ENCODE measurements at places on chromosomes 6 and 20.

DNA sequence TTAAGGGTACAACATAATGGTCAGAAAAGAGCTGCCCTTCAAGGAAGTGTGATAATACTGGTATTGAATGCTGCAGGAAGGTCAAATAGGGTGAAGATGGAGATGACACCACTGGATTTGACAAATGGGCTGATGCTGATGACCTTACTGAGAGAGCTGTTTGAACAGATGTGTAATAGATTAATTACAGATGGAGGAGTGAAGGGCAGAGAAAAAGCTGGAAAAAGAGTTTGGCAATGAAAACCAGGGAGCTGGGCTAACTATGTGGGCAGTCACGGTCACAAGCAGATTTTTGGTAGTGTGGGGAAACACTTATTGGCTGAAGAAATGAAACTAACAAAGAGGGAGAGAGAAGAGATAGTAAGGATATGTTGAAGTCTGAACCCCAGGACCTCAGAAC lies 83.6 kb upstream of the ENPP5 start:
- no peak for DNase-seq

DNA sequence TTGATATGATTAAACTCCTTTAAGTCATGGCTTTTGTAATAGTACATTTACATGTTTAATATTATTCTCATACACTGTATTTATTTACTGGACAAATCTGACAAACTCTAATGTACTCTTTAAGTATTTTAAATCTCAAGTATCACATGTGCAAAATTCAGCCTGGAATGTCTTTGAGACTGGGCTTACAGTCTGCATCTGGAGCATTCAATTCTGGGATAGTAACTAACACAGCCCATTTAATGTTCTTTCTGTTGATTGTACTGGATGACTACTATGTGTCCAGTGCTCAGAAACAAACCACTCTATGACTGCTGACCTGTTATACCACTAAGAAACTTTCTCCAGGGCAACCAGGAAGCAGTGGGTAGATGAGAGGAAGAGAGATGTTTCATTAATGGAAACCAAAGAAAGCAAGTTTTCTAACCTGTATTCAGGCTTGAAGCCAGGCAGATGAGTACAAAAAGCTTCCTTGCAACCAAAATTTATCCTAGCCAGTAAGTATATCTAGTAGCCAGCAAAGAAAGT lies 26.8 kb downstream of the FBXL4 start:
- DNase-seq, result no peak

DNA sequence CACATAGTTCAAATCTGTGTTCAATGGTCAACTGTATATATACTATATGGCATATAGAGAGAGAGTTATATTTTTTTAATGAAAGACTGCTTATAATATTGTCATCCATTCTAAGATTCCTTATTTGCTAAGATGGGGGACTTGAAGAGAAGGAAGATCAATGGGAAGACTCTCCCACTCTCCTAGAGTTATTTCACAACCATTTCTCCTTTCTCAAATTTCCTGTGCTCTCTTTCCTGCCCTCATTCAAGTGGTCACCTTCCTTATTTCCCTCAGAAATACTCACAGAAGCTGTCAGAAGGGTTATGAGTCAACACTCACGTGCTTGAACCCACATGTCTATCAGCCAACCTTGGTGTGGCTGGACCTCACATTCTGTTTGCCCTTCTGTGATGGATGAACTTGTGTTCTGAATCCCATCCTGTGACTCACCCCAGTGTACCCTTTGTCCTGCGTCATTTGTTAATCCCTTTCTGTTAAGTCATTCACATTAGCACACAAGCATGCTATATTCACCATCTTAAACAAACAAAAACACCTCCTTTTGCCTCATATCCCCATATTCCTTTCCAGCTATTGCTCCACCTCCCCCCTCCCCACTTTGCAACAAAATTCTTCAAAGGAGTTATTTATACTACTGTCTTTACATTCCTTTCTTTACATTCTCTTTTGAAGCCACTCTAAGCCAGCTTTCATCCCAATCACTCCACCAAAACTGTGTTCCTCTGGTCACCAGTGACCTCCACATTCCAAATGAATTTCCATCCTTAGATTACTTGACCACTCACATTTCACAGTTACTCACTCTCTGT lies 279.3 kb upstream of the TCF21 start:
- no peak for DNase-seq

GRCh38 chr20:24095756-24096155 lies 107.2 kb upstream of the GGTLC1 start:
- DNase-seq, result no peak

- no peak for DNase-seq
These were observed 65.1 kb upstream of the DUSP22 start for GRCh38 chr6:227074-227782.

DNA sequence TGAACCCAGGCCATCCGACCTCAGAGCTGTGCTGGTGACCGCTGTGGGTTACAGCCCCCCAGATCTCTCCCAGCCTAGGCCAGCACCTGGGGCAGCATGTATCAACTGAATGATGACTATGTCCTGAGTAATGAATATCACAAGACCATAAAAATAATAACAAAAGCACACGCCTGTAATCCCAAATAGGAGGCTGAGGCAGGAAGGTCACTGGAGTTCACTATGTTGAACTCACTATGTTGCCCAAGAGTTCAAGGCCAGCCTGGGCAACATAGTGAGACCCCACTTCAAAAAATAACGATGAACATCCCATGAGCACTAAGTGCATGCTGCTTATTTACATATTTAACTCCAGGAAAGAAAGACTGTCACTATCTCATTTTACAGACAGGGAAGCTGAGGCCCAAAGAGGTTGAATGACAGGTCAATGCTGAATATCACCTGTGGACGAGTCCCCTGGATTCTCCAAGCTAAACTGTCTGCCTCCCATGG lies 92.3 kb downstream of the NFATC2 start:
- DNase-seq, result no peak

GRCh38 chr6:40391851-40392517 lies 195.2 kb downstream of the LRFN2 start:
- no peak for DNase-seq

DNA sequence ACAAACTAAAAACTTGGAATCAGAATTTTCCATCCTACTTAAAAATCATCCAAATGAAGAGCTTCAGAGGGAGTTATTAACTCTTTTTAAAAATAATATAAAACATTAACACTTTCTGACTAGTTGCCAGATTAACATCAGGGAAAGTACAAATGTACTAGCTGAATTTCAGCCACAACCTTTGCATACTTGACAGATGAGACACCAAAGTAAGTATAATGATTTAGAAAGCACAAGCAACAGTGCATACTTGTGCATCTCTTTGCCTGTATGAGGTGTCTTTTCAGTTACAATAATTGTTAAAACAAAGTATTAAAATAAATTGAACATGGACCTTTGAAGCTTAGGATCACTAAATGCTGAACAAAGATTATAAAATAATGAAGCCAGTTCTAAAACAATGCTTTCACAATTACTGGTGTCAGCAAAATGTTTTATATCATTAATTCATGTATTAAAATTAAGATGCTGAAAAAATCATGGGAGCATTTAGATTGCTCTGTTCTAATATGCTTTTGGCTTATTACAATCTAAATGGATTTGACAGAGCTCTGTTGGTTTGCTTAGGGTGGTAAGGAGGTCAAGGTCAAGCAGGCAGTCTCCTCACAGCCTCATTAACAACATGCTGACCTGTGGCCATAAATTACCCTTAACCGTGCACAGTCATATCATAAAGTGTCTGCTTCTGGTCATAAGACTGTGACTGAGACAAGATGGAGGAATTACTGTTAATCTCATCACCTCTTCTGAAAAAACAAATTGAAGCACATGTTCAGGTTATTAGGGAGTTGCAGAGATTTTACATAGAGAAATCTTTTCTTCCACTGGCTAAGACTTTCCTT lies 15.1 kb downstream of the RNF217 start:
- DNase-seq, result no peak

- no peak for DNase-seq
These were observed 220.1 kb downstream of the HACE1 start for GRCh38 chr6:104639668-104640067.

DNA sequence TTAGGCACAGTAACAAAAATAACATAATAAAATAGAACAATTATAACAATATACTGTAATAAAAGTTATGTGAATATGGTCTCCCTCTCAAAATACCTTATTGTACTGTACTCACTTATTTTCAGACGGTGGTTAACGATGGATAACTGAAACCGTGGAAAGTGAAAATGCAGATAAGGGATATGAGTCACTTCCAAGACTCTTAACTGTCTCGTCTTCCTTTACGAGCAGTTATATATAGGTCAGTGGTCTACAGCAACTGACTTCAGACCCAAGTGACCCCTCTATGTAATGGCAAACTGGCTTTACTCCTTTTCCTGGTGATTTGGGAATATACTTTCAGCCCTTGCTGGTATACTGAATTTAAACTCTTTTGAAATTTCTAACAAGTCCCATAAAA lies 261.4 kb downstream of the SLC35F1 start:
- DNase-seq, result no peak

- DNase-seq, result no peak
These were observed 1.8 kb upstream of the TGM3 start for GRCh38 chr20:2293971-2294370.

GRCh38 chr20:8303651-8304050 lies 171.6 kb downstream of the PLCB1 start:
- DNase-seq, result no peak

DNA sequence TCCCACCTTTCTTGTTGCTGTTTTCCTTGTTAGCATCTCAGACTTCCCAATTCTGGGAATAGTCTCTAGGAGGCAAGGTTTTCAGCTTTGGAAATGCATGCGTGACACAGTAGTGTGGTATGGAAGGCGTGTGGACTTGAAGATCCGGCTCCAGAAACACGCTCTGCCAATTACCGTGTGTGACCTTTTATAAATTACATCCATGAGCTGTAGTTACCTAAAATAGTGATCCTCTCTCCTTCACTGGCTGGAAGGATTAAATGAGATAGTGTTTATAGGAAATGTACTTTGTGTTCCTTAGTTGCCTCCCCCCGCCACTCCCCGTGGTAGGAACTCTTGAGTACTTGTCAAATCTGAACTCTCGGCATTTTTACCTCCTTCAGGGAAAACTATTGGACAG lies 13.0 kb downstream of the E2F3 start:
- DNase-seq, result no peak

DNA sequence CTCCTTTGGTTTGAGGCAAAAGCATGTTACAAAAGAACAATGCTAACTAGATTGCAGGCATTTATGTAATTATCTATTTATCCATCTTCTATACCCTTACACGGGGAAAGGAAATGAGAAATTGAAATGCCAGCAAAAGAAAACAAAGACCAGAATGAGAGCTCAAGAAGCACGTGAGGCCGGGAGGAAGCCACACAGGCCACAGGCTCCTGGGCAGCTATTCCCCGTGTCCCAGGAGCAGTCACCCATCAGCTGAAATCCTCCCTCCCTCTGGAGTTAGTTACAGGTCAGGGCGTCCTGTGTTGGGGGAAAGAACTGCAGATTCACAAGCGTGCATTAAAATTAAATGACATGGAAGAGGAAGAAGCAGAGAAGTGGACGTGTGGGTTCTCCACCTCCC lies 64.7 kb upstream of the RPS6KA2 start:
- no peak for DNase-seq

- DNase-seq, result no peak
These were observed 359.4 kb downstream of the EPHA7 start for GRCh38 chr6:93059911-93060310.

DNA sequence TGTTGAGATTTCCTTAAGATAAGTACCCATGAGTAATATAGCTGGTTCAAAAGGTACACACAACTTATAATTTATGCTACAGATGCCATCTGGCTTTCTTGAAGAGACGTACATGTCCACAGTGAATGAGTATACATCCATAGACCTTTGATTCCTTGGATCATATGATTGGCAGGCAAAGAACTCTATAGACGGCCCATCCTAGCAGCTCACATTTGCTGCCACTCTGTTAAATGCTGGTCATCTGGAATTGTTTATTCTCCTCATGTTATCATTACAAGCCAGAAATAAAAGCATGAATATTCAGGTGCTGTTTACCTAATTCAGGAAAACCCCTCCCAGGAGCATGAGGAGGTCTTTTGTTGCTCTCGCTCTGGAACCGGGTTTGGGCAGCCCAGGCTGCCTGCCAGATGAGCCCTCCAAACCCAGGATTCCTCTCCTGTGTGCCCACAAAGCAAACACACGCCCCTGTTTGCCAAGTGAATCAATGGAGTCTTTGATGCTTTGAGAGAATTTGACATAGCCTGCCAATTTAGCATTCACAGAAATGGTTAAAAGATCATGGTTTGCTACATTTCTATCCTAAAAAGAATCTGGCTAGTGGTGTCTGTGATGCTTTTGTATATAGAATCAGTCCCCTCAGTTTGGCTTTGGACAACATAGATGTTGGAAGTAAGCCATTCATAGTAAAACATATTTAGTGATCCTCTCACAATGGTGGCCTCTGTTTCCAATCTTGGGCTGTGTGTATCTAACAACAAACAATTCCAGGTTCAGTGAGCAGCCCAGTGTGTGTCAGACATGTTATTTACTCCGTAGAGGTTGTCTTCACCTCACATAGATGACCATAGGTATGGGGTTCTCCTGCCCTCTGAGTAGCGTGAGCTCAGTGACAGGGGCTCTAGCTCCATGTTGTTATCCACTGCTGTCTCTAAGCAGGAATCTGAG lies 17.5 kb upstream of the PLCG1 start:
- no peak for DNase-seq

- DNase-seq, result no peak
These were observed 27.1 kb upstream of the BACH2 start for GRCh38 chr6:90323706-90324105.

DNA sequence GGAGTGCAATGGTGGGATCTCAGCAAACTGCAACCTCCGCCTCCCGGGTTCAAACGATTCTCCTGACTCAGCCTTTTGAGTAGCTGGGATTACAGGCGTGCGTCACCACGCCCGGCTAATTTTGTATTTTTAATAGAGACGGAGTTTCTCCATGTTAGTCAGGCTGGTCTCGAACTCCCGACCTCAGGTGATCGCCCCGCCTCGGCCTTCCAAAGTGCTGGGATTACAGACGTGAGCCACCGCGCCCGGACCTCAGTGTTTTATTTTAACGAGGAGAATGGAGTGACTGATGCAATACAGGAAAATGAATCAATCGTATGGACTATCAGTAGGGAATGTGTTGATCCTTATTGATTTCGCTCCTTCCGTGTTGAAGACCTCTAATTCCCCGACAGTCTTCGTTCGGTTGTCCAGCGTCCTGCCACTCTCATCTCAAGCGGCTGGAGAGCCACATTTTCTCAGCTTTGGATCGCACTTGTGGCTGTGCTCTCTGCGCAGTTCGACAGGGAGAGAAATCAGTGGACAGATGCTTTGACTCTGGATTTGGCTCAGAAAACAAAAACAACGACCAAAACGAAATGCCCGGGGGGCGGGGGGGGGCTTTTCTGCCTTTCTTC lies 166.2 kb downstream of the TRIM27 start:
- no peak for DNase-seq

All from CD4-positive, alpha-beta T cell treated with Interleukin-15 for 4 hours (primary cell).